Hematopoietic multipotent progenitor cell treated with erythropoietin and hydrocortisone succinate and interleukin-3 and kit ligand, for 17 days (in vitro differentiated cells): ENCODE measurements at places on chromosomes 7 and 10.

GRCh38 chr10:128624656-128625530 lies 498.7 kb upstream of the MKI67 start:
- DNase-seq = no peak

DNA sequence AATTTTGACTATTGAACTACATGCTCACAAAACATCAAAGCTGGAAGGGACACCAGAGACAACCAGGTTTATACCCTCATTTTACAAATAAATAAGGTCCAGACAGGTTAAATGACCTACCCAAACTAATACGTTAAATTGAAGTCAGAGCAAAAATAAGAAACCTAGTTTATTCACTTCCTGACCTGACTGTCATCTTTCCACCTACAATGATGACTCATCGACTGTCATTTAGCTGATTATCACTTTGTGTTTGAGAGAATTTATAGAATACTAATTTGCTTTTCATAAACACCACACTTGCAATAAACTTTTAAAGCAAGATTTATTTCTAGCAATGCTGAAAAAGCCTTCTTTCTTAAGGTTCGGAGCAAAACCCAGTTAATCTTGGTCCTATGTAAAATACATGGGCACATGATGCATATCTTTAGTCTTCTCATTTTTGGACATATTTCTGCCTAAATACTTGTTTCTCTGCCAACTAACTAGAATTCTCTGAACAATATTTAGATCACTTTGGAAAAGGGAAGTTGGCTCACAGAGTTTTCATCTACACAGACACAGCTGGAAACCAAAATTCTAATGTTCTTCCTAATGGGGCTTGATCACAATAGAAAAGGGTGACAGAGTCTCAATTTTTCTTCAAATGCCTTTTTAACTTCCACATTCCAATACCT lies 16.7 kb upstream of the LRRN3 start:
- DNase-seq = no peak

DNA sequence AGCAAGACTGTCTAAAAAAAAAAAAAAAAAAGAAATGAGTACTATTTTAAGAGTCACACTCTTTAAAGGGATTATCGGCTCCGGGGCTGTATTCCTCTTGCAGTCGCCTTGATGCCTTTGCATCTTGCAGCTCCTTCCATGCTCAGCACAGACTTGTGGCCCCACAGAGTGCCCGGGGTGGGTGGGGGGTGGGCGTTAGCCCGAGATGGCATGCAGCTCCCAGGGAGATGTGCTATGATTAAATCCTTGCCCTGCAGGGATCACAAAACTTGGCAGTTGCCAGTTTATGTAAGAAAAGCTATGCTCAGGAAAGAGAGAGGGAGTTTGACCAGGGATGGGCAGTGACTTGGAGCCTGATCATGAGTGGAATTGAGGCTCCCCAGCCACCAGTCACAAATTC lies 81.9 kb downstream of the CCDC3 start:
- DNase-seq = no peak

GRCh38 chr10:73867126-73867807 lies 7.1 kb downstream of the CAMK2G start:
- no peak for DNase-seq

GRCh38 chr7:36305648-36306047 lies 84.0 kb upstream of the ANLN start:
- no peak for DNase-seq

- DNase-seq = no peak
Measured at GRCh38 chr7:17963281-17963680, 23.0 kb upstream of the SNX13 start.

DNA sequence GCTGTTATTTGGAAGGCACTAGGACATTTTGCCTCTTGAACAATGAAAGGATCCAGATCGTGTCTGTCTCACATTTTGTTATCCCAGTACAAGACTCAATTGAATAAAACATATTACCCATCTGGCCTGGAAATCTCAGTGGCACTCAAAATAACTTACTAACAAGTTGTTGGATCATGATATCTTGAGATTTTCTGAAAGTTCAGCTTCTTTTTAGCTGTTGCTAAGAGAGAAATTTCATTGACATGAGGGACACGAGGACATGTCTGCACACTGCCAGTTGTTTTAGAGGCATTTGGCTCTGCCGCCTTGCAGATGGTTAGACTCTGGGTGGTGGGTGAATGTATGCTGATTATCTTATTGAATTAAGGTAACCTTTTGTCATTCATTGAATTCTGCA lies 41.0 kb downstream of the KAT6B start:
- no peak for DNase-seq

DNA sequence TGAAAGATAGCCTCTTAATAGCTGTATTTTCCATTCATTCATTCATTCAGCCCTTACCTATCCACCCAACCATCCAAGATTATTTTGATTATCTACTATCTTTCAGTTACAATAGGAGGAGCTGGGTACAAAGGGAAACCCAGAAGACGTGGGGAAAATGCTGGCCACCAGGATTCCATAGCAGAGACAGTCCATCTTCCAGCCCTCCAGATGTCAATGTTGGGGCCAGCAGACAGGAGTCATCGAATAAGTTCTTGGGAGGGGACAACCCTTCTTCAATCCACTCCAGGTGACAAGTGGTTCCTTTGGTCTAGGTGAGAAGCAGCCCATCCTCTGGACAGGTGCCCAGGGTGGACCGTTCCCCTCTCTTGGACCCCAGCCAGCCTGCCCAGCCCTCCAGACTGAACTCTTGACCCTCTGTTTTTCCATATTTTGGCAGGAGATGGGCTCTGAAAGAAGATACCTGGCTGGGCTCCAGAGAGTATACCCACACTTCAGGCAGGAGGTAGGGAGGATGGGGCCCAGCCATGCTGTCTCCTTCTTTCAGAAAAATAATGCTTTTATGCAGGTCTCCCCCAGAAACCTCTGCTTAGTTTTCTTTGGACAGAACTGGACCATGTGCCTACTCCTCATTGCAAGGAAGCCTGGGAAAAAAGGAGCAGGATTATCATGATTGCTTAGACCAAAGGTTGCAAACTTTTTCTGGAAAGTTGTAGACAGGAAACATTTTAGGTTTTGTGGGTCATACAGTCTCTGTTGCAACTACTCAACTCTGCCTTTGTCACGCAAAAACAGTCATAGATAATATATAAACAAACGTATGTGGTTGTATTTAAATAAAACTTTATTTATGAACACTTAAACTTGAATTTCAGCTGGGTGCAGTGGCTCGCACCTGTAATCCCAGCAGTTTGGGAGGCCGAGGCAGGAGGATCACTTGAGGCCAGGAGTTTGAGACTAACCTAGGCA lies 95.5 kb upstream of the SMNDC1 start:
- DNase-seq = no peak

DNA sequence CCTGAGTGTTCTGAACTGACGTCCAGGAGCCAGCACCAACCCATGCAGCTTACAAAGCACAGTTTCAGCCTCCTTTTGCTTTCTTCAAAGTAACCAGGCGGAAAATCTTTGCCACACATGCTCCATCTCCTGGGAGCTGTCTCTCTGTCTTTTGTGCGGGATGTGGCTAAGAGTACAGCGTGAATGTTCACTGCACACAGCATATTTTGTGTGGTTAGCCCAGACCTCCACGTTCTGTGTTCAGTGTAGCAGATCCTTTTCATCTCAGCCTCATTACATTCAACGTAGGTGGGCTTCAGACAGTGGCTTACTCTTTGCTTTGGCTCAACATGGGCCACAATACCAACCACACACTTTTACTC lies 200.8 kb downstream of the TNS3 start:
- DNase-seq = no peak

GRCh38 chr7:115410972-115411686 lies 489.2 kb downstream of the MDFIC start:
- no peak for DNase-seq

- DNase-seq = no peak
Measured at GRCh38 chr10:58820386-58820785, 307.7 kb downstream of the BICC1 start.
